Colonic mucosa (tissue), 4 donors: ENCODE measurements at places on chromosomes 12 and 14. TPM values are rescaled to one million over a fixed set of nuclear protein-coding genes. Genes with fewer than 3 reads are reported as not detected.

- no peak for DNase-seq
- H3K4me1 ChIP-seq, result no peaks in the 10 kb centered on the region
- H3K27me3 ChIP-seq, result no peaks in the 10 kb centered on the region
- H3K4me3 ChIP-seq, result no peak overlapping the region
- H3K27ac ChIP-seq, result no peak overlapping the region
- H3K36me3 ChIP-seq, result peaks cover 6% of the 10 kb centered on the region
These were observed 35.1 kb downstream of the SENP1 start for GRCh38 chr12:48070731-48071130.

GRCh38 chr12:50055831-50056638 is 1.4 kb upstream of the ASIC1 start:
- peaks cover 11% of the 10 kb centered on the region for H3K27me3 ChIP-seq
- peak; percentile 40 for DNase-seq
- H3K4me3 ChIP-seq, result no peak overlapping the region
- H3K4me1 ChIP-seq, result peaks cover 5% of the 10 kb centered on the region
- no peaks in the 10 kb centered on the region for H3K36me3 ChIP-seq
- no peak overlapping the region for H3K27ac ChIP-seq

The PTPRQ gene
- total RNA-seq, result not detected

DNA sequence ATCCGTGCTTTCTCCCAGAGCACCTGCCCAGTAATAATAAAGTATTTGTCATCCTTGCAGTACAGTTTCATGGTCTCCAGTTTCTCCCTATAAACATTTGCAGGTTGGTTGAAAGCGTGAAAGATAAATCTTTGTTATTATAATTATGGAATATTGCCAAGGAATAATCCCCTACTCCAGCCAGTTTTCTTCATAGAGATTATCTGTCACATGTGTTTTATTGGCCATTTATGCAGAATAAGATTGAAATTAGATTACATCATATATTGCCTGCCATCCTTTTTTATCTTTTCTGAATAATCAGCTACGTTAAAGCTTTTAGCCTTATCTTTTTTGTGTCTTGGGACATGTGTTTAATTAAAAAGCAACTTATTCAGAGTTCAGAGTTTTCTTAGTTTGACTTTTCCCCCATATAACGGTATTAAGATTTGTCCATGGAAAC is 168.0 kb downstream of the KICS2 start:
- H3K4me1 ChIP-seq, result no peaks in the 10 kb centered on the region
- no peak overlapping the region for H3K4me3 ChIP-seq
- H3K27ac ChIP-seq, result no peak overlapping the region
- no peaks in the 10 kb centered on the region for H3K27me3 ChIP-seq
- no peak for DNase-seq

The C14orf132 gene
- 3.6 TPM for total RNA-seq

DNA sequence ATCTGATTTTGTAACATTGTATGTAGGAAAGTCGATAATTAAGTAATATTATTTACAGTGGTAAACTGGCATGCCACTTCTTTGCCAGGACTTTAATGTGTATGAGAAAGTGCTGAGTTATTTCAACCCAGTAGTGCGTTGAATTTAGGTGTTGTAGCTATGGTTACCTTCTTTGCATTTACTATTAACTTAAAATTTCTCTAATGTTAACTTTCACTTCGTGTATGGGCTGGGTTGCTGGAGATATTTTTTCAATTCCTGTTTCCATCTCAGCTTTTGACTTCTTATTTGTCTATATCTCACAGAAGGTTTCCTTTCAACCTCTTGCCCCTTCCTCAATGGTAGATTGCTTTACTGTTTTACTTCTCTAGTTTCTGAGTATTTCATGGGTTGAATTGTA is 1345.6 kb downstream of the FSCB start:
- no peaks in the 10 kb centered on the region for H3K27me3 ChIP-seq
- no peak overlapping the region for H3K27ac ChIP-seq
- H3K4me3 ChIP-seq, result no peak overlapping the region
- no peak for DNase-seq
- H3K4me1 ChIP-seq, result no peaks in the 10 kb centered on the region

- H3K4me3 ChIP-seq, result no peak overlapping the region
- H3K4me1 ChIP-seq, result no peaks in the 10 kb centered on the region
- no peak overlapping the region for H3K27ac ChIP-seq
- no peaks in the 10 kb centered on the region for H3K27me3 ChIP-seq
These were observed 67.9 kb downstream of the GNS start for GRCh38 chr12:64691227-64691794.

DNA sequence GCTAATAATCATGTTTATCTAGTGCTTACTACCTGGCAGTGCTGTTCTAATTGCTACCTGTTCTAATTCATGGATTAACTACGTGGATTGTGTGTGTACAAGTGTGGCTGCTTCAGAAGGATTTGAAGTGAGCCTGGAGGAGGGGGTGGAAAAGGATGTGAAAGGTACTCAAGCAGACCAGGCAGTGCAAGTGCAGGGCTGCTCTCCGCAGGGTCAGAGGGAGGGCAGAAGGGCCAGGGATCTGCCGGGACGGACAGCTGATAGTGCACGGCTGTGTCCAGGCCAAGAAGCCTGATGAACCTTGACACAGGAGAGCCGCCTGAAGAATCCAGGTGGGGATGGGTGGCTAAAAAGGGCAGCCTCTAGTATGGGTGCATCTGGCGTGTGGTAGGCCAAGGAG is 28.5 kb downstream of the PIWIL1 start:
- no peaks in the 10 kb centered on the region for H3K36me3 ChIP-seq
- no peak overlapping the region for H3K27ac ChIP-seq
- no peak for DNase-seq

The AKAP6 gene
- total RNA-seq, result 1.3 TPM

DNA sequence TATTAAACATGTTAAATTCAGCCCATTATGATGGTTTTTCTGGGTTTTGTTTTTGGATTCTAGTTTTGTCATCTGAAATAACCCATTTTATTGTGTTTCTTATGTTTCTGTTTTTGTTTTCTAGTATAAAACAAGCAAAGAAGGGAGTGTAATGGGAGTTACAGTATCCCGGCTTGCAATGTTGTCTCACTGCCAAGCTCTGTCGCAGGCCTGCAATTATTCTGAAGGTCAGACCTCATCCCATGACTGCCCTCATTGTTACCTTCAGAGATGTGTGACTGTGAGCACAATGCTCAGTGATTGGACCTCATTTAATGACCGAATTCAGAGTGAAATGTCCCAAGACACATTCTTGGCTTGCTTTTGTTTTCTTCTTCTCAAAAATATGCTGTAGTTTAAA is 73.0 kb upstream of the ATF1 start:
- peaks cover 12% of the 10 kb centered on the region for H3K36me3 ChIP-seq
- H3K27me3 ChIP-seq, result no peaks in the 10 kb centered on the region
- no peak for DNase-seq
- H3K4me1 ChIP-seq, result no peaks in the 10 kb centered on the region

DNA sequence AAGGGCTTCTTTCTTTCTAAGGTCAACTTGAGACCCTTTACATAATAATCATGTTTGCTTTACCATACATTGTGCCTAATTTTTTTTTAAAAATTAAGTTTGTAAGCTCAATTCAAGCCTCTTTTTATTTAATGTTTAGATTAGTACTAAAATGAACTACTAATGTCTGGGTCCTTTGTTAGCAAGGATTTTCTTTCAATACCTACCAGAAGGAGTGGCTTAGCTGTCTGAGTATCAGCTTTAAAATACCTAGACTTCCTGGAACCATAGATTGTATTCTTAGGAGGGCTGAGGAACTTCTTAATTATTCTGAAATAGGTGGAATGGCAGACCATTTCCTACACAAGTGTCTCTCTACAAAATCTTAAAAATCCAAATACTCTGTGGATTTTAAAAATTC is 122.1 kb downstream of the HMGA2 start:
- no peak overlapping the region for H3K27ac ChIP-seq
- DNase-seq, result no peak
- H3K36me3 ChIP-seq, result no peaks in the 10 kb centered on the region
- H3K4me1 ChIP-seq, result no peaks in the 10 kb centered on the region

DNA sequence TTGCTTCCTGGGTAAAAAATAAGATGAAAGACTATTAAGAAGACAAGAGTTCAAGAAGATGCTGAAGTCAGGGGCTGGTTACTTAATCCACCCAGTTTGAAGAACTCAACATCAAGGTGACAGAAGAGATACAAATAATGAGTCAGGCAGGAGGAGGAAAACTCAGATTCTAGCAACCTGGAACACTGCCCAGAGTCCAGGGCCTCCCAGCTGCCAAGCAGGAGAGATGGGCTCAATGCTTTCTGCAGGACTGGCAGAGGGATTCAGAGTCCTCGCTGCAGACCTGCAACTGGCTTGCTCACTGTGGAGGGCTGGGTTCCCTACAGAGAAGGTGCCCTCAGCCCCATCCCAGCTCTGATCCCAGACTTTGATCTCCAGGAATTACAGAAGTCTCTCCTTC is 28.6 kb upstream of the CEBPE start:
- no peaks in the 10 kb centered on the region for H3K27me3 ChIP-seq
- H3K4me1 ChIP-seq, result no peaks in the 10 kb centered on the region
- DNase-seq, result no peak
- H3K27ac ChIP-seq, result no peak overlapping the region
- no peaks in the 10 kb centered on the region for H3K36me3 ChIP-seq

GRCh38 chr14:22986508-22987054 is 4.2 kb upstream of the AJUBA start:
- no peaks in the 10 kb centered on the region for H3K36me3 ChIP-seq
- no peak overlapping the region for H3K27ac ChIP-seq
- H3K27me3 ChIP-seq, result peaks cover 6% of the 10 kb centered on the region
- H3K4me1 ChIP-seq, result no peaks in the 10 kb centered on the region
